ENCODE measurements at places on chromosomes 7 and 10.

- no peak for DNase-seq
These were observed 110.2 kb downstream of the CHN2 start for GRCh38 chr7:29304756-29305155.

DNA sequence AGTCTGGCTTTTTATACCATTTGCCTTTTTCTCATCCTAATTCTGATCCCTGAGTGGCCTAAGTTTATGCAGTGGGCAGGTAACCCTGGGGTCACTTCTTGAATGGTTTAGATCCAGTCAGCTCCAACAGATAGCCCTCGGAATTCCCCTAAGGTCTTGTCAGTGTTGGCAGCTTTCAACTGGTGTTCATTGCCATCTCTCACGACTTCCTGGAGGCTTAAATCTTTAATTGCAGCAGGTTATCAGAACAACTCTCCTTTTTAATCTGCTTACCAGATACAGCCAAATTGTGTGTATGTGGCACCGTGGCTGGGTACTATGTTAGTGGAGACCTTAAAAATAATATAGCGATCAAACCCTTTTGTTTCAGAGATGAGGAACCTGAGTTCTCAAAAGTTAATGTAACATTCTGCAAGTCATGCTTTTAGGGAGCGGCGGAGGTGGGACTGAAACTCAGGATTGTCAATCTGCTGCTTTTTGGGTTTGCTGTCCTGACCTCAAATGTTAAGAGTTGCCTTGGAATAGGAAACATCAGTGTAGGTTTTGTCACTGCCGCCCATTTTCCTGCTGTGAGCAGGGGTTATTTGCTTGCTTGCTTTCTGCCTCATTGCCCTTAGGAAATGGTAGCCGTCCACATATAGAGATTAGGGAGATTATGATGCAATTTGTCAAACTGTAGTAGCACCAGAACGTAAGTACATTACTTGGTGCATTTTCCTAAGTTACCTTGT, 818 bp downstream of the DLD start:
- peak; percentile 54 for DNase-seq

- no peak for DNase-seq
These were observed 356.4 kb downstream of the ANKRD7 start for GRCh38 chr7:118580743-118581382.

GRCh38 chr10:62054830-62055229, 153.3 kb downstream of the ARID5B start:
- DNase-seq = no peak

DNA sequence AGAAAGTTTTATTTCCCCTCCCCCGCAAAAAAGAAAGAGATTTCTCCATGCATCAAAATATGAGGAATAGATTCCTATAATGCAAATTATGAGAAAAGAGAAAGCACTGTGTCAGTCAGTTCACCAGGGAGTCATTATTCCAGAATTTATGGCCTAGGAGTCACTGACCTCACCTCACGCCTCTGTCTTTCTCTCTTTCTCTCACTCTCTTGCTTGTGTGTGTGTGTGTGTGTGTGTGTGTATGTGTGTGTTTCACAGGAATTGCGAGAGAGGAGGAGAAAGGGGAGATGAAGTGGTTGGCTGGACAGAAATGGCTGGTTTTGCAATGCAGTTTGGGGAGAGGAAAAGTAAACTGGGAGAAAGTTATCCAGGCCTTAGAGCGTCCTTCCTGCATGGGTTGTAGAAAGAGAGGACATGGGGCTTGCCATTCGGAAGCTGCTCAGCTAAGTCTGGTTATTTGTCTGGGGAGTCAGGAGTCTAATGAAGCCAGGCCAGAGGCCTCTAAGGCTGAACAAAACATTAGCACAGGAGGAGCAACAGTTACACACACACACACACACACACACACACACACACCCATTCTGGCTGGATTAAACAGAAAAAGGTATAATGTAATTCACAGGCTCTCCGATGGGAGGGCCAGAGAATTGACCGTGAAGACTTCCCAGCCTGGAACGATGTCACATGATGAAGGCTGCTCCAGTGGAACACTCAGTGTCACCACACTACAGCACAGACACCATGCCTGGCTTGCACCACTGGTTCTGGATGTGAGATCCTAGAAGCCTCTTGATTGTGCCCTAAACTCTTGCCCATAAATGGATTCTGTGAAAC, 12.8 kb upstream of the FFAR4 start:
- DNase-seq = no peak

DNA sequence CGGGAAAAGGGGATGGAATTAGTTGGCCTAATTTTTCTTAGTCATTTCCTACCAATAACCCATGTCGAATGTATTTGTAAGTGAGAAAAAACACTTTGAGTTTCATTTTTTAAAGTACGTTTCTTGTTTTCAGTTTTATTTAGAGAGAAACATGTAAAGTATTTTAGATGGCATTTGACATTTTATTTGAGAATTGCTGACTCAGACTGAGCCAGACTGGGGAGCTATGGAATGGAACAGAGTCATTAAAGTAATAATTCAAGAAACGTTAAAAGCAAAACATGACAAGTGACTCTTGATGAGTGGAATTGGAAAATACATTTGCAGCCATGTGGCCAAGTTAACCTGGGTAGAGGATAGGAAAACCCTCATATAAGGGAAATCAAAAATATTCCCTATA, 286.1 kb upstream of the NPSR1 start:
- DNase-seq = no peak

- DNase-seq = no peak
These were observed 21.0 kb downstream of the OR2F1 start for GRCh38 chr7:143975617-143976016.

DNA sequence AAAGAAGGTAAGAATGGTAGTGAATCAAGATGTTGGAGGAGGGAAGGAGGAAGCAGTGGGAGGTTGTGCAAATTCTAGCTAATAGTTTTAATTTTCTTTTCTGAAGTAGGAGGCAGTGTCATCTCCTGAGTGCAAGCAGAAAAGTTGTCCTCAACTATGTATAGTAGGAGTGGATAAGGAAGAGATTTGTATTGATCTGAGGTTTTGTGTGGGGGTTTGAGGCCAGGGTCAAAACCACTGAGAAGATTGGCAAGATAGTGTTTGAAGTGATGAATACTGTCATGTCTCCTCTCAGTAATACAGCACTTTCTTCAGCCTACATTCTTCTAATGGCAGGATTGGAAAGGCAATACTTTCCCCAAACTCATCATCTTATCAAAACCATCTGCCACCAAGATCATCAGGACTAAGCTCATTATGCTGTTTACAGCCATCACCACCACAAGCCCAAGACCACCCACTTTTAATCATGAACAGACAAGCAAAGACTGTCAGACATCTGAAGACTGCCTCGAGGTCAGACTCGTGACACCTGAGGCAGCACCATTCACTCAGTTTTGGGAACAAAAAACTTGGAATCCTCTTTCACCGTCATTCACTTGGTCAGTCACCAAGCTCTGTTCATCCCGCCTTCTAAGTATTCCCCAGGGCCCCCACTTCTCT, 1.5 kb upstream of the MIOS start:
- no peak for DNase-seq

- DNase-seq = no peak
These were observed 440.2 kb upstream of the MKI67 start for GRCh38 chr10:128566361-128566968.

DNA sequence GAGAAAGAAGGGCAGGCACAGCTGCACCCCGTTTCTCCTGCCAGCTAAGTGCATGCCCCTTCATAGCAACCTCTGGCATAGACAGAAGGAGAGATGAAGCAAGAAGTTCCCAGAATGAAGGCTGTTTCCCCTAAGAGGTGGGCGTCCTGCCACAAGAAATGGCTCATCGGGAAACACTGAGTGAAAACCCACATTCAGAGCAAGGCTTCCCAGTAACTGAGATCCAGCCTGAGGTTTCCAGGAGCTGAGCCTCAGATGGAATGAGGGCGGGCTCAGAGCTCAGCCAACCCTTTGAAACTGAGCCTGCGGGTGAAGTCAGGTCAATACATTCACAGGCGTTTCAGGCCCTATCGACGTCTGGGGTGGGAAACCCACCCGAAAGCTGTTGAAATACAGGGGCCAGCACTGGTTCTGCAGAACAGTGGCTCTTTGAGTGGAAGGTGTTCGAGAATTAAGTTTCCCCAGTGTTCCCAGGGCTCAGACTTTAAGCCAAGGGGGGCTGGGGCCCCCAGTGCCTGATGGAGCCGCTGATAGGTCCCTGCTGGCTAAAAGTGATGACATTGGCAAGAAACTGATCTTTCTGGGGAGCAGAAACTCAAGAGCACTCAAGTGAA, 510.2 kb downstream of the RPS24 start:
- no peak for DNase-seq

- no peak for DNase-seq
These were observed 191.8 kb upstream of the CXCL12 start for GRCh38 chr10:44576702-44577191.

GRCh38 chr10:131762789-131763696, 137.8 kb upstream of the PPP2R2D start:
- no peak for DNase-seq

DNA sequence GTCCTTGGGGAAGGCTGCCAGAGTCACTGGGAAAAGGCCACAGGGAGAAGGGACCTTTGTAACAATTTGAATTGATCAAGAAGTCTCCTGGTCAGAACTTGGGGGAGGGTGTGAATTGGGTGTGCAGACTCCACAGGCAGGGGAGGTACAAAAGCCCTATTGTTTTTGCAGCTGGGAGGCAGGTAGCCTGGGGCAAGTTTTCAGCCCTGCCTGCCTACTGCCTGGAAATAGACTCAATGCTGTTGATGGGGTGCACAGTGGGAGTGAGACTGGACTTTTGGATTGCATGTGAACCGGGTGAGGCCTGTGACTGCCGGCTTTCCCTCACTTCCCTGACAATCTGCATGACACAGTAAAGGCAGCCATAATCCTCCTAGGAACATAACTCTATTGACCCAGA, 947.0 kb downstream of the REEP3 start:
- DNase-seq = no peak

DNA sequence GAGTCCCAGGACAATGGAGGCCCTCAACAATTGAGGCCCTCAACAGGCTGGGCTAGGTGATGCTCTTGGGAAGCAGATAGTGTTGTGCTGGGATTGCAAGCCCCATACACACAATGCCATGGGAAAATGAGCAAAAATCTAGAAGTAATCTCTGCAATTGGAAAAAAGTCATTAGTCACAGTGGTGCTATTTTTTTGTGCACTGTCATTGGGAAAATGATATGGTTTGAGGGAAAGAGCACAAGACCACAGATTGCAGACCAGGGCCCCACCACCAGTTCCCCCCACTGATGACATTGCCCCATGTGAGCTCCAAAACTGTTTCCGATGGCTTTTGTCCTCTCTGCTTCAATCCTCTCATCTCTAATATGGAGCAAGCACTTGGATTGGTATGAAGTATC, 1.9 kb downstream of the KCTD7 start:
- DNase-seq = no peak
